ENCODE measurements at places on chromosomes 7 and 10.

GRCh38 chr10:96283351-96283750 lies 12.0 kb upstream of the BLNK start:
- DNase-seq: no peak

DNA sequence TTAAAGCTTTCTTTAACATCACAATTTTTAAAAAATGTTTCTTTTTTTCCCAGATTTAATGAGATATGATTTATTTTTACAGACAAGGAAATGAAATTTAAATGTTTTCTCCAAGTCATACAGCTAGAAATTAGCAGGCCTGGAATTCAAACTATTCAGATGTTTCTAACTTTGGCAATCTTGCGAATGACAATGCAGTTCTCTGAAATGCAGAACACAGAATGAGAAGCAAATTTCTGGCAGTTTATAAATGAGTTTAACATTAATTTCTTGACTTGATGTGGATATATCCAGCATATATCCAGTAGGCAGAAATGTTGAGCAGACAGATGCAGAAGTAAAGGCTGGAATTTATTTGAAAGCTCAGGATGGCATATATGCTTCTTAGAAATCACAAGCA lies 227.5 kb downstream of the THSD7A start:
- no peak for DNase-seq

DNA sequence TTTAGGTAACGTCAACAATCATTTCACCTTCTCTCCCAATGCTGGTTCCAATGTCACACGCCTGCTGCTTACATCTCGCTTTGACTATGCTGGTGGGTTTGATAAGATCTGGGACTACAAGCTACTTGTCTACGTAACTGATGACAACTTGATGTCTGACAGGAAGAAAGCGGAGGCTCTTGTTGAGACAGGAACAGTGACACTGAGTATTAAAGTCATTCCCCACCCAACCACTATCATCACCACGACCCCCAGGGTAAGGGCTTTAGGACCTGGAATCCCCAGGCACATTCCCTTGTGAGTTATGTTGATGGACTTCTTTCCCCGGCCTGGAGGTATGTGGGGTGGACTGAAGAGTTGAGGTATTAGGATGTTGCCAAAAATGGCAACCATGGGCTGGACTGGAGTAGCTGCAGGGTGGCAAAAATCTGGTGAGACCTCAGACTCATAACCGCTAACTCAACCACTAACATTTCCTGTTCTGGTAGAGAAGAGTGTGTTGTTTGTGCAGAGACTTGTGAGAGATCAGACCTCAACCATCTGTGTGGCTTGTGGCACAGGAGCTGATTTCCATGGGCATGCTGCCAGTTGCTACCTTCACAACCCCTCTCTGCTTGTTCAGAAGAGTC lies 59.2 kb downstream of the CDHR3 start:
- DNase-seq: no peak

GRCh38 chr7:50656141-50656895 lies 91.1 kb upstream of the DDC start:
- no peak for DNase-seq

DNA sequence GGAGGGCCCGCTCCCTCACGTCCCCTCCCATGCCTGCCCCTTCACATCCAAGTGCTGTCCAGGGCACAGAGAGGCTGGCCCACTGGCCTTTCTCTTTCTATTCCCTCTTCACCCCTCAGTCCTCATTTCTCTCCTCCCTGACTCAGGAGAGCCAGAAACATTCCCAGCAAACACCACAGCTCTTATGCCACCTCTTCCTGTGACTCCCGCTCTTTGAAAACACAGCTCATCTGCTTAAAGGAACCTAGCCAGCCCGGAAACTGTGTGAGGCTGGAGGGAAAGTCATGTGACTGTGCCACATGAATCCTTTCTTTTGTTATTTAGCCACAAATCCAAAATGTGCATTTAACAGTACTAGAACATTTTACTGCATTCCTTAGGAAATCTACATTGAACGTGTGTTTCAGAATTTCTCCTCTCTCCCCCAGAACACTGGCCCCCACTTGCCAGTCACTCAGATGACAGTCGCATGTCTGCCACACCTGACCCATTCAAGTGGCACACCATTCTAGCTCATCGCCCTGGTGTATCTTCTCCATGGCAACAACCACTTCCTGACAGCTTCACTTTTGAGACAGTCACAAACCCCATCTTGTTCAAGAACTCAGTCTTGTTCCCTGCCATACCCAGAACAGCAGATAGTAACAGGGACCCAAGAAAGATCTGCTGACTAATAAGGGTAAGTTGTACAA lies 42.8 kb downstream of the GRB10 start:
- DNase-seq: peak; percentile 11

- no peak for DNase-seq
Measured at GRCh38 chr7:32453341-32454011, 36.7 kb downstream of the LSM5 start.

GRCh38 chr10:110460111-110460809 lies 37.4 kb upstream of the DUSP5 start:
- peak; percentile 42 for DNase-seq

- DNase-seq: no peak
Measured at GRCh38 chr10:69757553-69758309, 44.0 kb upstream of the COL13A1 start.

DNA sequence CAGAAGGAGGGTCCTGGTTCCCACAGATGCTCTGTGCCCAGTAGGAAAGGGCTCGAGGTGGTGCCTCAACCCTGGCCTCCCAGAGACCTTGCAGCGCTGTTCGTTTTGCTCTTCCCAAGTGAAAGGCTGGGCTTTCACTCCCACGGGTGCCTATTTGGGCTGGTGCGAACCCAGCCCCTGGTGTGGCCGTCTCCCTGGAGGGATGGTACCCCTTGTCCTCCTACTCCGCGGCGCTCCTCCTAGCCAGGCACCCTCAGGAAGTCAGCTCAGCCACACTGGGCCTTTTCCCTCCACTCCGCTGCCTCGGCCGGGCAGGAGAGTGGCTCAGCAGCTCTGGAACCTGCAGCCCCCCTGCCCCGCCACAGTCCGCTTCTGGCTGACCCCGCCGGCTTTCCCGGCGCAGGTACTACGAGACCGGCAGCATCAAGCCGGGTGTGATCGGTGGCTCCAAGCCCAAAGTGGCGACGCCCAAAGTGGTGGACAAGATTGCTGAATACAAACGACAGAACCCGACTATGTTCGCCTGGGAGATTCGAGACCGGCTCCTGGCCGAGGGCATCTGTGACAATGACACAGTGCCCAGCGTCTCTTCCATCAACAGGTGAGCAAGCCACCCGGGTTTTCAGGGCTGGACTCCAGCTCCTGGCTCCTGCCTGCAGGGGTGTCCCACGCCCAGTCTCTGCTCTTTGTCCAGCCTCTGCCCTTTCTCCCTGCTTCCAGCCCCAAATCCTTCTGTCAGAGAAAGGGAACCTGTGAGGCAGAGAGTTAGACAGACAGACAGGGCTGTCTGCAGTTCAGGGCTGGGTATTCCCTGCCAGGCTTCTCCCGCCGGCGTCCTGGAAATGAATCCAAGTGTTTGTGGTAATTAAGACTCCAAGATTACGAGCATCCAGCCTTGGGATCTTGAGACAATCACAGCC lies 5.2 kb downstream of the PAX2 start:
- no peak for DNase-seq

DNA sequence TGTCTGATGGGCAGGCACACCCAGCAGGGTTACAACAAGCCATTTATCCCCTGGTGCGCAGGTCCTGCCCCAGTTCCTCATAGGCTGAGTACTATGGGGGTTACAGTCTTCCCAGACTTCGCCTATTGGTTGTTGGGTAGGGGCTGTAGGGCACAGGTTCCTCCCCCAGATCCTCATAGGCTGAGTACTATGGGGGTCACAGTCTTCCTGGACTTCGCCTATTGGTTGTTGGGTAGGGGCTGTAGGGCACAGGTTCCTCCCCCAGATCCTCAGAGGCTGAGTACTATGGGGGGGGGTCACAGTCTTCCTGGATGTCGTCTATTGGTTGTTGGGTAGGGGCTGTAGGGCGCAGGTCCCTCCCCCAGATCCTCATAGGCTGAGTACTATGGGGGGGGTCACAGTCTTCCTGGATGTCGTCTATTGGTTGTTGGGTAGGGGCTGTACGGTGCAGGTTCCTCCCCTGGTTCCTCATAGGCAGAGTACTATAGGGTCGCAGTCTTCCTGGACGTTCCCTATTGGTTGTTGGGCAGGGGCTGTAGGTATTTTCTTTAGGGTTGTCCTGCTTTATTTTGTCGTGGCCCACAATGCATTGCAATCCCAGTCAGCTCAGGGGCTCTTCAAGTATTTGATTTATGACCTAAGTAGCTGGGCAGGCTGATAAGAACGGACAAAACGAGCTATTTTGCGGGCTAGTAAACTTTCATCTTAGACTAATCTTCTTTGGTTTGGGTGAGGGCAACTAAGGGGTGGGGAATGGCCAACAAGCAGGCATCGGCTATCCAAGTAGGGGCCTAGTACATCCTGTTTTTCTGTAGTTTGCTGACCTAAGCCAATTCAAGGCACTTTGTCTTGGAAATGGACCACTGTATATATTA lies 3.4 kb downstream of the LRRC27 start:
- DNase-seq: no peak

- DNase-seq: no peak
Measured at GRCh38 chr10:71211775-71212317, 524 bp upstream of the UNC5B start.

DNA sequence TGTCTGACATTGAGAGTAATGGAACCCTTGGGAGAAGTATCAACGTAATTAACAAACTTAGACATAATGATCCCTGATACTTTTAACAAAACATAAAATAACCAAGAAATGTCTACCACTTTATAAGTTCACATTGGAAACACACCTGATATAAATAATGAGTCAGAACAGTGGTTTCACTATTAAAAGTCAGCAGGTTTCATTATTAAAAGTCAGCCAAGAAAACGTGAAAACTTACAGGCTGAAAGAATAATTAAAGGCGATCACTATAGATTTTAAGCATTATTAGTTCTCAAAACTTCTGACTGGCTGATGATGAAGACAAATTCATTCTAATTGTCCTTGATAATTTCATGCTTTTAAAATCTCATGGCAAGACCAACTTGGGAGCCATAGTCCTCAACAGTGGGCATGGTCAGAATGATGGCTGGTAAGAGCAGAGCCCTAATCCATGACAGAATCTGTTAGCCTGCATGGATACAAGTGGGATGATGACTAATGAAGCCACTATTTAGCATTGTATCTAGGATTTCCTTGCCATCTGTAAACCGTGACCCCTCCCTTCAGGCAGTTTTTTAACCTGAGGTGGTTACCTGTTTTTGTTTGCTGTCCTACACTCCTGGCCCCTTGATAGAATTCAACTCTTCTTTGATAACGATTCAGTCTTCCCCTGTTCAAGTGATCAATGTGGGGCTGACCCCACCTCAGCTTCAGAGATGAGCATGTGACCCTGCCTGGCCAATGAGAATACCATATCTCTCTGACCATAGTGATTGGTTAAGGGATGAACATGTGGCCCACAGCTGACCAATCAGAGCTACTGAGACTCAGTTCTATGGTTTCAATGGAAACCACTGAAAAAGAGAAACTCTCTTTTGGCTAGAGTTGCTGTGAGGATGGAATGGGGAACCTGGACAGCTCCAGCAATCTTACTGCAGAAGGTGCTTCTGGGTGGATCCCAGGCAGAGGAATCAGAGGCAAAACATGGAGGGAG lies 151.0 kb downstream of the PLPP4 start:
- DNase-seq: no peak

DNA sequence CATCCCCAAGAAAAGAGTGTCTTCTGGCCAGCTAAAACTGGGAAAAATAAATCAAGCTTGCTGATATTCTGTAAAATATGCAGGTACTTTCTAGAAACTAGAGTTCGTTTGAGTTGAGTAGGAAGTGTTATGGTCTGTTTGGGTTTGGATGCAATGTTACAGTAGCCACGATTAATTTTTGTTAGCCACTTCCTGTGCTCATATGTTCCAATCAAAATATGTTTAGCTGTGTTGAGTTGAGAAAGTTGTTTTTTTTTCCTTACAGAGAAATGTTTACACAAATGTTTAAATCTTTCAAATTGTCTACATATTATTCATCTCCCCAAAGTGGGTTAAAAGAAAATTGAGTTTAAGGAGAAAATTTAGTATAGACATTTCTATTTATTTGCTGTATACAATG lies 11.3 kb upstream of the LAMB1 start:
- no peak for DNase-seq

- DNase-seq: no peak
Measured at GRCh38 chr10:18364987-18365775, 225.0 kb downstream of the CACNB2 start.

DNA sequence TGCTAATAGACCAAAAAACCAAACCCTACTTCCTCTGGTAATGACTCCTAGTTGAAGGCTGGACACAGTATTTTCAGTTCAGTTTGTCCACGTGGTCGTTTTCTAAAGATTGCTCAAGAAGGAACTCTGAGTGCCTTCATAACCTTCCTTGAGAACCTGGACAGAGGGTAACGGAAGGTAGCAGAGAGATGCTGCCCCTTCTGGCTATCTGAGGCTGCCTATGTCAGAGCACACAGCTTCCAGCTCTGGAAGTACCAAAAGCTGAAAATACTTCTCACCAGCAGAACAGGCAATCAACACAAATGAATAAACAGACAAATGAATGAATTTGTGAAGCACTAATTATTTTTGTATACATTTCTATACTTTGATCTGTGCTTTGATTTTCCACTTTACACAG lies 85.2 kb downstream of the AMPH start:
- no peak for DNase-seq

- DNase-seq: no peak
Measured at GRCh38 chr7:7103343-7104313, 78.7 kb upstream of the C1GALT1 start.

- DNase-seq: no peak
Measured at GRCh38 chr7:477626-478220, 41.9 kb downstream of the PDGFA start.

GRCh38 chr7:122067077-122067476 lies 77.0 kb downstream of the AASS start:
- DNase-seq: no peak

- DNase-seq: no peak
Measured at GRCh38 chr7:65975814-65976445, 6.1 kb downstream of the GUSB start.

DNA sequence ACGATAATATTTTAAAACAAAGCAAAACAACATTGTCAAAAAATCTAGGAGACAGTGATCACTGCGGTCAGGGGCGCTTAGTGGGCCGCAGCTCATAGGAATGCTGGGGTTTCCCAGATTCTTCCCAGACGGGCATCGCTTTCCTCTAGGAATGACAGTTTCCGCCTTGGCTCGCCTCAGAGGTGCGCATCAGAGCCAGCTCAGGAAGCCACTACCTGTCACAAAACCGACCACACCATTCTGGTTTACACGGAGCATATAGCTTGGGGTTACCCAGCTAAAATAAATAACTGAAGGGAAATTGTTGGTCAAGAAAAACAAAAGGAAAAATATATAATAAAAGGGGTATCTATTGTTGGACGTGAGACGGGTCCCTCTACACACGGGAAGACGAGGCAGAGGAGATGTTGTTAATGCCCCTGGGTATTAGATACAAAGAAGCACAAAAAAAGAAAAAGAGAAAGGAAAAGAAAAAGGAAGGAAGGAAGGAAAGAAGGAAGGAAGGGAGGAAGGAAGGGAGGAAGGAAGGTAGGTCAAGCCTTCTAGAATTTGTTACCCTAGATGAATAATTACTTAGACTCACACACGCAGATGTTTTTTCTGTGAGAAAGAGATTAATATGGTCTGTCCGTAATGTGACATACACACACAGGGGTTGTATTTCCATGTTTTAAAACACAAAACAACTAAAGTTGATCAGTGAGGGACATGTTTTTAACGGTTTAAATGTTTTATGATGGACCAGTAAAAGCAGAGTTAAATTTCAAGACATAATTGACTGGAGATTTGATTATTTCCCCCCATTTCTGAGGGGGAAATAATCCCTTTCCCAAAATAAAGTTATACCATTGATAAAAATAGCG lies 292.4 kb upstream of the NFE2L3 start:
- no peak for DNase-seq

All from stimulated activated CD4-positive, alpha-beta T cell treated with anti-CD3 and anti-CD28 coated beads, Interleukin-4, amount 100 ng/mL, for 1 hour (primary cell).